Activated CD4-positive, alpha-beta T cell treated with anti-CD3 and anti-CD28 coated beads, Interleukin-2, amount 50 U/mL, for 4 hours (primary cell): ENCODE measurements at places on chromosomes 1 and 21.

DNA sequence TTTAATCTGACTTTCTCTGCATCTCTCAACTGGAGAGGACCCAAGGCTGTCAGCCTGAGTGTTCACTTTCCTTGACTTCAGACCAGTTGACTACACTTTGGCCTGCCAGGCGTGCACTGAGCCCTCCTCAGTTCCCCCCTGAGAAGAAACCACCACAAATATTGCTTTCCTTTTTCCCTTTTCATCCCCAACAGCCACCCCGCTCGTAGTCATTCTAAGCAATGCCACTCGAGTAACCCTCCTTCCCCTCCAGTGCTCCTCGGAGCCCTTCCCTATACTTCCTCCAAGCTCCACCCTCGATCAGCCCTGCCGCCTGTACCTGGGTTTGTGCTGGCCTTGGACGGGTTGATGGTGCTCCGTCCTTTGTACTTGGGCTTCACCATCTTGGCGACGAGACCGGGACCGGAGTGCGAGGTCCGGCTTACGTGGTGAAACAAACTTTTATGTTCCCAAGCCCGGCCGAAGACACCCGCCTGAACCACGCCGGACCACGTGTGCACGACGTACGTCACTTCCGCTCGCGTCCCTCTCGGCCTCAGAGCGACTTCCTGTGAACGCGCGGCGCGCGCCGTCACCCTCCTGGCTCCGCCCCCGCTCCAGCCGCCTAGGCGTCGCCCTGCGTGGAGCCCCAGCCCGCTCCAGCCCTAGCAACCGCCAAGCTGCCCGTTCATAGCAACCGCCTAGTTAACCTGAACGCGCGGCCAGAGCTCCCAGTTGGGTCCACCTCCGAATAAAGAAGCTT lies at the start of gene GNL2:
Gene GNL2, minus strand, starts transcription at position 498 of the 742 bp plus-strand sequence. Its CDS starts 115 bp downstream, at position 383.
- DNase-seq, result peak; percentile 95

DNA sequence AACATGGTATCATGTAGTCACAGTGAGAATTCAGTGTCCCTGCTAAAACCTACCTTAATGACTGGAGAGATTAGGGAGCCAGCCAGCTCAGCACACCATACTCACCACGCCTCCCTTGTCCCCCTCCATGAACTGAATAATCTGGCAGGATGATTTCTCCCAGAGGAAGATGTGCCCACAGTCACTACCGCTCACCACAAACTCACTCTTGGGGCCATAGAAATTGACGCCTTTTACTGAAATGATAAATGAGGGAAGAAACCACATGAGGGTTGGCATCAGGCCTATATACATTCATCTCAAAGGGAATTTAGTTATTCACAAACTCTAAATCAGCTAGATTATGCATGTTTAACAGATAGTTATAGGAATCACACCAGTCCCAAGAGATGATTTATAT lies 17.4 kb downstream of the PEA15 start:
- DNase-seq, result no peak

GRCh38 chr1:177873238-177873637 lies 96.6 kb downstream of the SEC16B start:
- no peak for DNase-seq

GRCh38 chr1:222970040-222970439 lies 155.2 kb downstream of the DISP1 start:
- no peak for DNase-seq

- no peak for DNase-seq
Observed at GRCh38 chr1:163866564-163866963, 544.8 kb downstream of the NUF2 start.

GRCh38 chr1:96309783-96310182 lies 411.8 kb upstream of the PTBP2 start:
- DNase-seq, result no peak

GRCh38 chr1:161251579-161251978 lies 7.0 kb upstream of the PCP4L1 start:
- no peak for DNase-seq

DNA sequence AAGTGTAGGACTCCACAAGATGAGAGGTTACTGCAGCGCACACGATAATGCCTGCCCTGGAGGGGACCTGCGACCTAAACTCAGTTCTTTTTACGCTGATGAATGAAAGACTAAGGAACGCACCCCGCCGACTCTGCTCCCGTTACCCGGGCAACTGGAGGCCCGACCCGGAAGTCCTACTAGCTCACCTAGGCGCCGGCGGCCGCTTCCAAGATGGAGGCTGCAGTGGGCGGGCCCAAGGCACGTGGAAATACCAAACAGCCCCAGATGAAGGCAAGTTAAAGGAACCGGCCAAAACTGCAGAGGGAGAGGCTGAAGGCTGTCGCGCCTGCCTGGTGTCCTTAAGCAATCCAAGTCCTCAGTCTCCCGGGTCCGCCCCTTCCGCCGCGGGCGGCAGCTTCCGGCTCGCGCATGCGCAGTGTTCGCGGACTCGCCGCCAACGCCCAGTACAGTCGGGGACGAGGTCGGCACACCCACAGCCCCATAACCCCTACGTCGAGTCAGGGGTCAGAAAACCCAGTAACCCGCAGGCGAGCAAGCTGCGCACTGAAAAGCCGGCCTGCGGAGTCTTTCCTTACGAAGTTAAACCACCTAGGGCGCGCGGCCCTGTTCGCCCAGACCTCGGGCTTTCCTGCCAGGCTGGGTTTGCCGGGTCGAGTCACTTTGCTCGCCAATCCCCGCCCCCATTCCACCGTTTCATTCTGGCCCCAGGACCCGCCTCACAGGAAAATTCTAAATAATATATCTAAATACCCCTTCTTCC lies at the start of gene SETD4:
Gene SETD4, minus strand, starts transcription at position 368 of the 763 bp plus-strand sequence. CDS start 1,638 bp downstream, outside the sequence.
- DNase-seq, result peak; percentile 91

DNA sequence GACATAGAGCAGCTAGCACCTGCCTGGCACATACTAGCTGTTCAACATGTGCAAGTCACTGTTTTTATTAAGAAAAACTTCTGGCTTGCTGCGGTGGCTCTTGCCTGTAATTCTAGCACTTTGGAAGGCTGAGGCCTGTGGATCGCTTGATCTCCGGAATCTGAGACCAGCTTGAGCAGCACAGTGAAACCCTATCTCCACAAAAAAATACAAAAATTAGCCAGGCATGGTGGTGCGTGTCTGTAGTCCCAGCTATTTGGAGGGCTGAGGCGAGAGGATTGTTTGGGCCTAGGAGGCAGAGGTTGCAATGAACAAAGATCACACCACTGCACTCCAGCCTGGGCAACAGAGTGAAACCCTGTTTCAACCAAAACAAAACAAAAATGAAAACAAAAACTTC lies 27.7 kb upstream of the C8B start:
- no peak for DNase-seq

DNA sequence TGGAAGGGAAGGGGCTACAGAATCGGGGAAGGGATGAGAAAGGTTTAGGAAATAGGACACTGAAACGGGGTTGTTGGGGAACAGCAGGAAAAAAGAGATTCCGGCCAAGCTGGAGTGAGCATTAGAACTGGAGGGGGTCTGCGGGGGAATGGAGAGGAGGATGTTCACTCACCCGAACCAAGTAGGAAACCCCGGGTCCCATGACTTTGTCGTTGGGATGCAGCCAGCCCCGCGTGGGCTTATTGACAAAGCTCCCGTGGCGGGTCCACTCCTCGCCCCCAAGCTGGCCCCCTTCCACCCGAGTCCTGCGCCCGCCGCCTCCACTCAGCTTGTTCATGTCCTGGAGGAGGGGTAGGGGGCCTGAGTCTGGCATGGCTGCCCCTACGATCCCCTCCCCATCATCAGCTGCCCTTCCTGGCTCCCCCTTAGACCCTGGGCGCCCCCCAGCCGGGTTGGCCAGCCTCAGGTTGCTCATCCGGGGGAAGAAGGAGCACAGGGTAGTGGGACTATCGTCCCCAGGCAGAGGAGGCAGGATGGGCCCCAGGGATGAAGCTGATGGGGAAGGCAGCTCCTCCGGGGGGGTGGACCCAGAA lies 591 bp downstream of the SHC1 start:
- DNase-seq, result no peak

- DNase-seq, result no peak
Observed at GRCh38 chr1:7196036-7196911, 411.0 kb downstream of the CAMTA1 start.

- DNase-seq, result peak; percentile 76
Observed at GRCh38 chr1:198699167-198700015, 60.6 kb downstream of the PTPRC start.

DNA sequence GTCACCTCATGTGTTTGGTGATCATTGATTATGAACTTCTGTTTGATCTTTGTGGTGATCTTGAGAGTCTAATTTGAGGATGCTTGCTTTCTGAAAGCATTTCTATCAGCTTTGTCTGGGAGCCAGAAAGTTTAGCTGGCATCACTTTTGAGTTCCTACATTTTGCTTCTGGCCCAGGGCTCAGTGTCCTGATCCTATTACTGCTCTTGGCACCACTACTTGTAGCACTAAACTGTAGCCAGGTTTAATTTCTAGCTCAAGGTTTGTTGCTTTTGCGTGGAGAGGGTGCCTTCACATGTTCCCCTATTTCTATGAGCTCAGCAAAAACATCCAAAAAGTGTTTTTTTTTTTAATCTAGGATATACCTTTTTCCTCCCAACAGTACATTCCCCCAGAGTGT lies 9.3 kb downstream of the TTC3 start:
- no peak for DNase-seq

- DNase-seq, result no peak
Observed at GRCh38 chr1:244062156-244062725, 11.2 kb downstream of the ZBTB18 start.

DNA sequence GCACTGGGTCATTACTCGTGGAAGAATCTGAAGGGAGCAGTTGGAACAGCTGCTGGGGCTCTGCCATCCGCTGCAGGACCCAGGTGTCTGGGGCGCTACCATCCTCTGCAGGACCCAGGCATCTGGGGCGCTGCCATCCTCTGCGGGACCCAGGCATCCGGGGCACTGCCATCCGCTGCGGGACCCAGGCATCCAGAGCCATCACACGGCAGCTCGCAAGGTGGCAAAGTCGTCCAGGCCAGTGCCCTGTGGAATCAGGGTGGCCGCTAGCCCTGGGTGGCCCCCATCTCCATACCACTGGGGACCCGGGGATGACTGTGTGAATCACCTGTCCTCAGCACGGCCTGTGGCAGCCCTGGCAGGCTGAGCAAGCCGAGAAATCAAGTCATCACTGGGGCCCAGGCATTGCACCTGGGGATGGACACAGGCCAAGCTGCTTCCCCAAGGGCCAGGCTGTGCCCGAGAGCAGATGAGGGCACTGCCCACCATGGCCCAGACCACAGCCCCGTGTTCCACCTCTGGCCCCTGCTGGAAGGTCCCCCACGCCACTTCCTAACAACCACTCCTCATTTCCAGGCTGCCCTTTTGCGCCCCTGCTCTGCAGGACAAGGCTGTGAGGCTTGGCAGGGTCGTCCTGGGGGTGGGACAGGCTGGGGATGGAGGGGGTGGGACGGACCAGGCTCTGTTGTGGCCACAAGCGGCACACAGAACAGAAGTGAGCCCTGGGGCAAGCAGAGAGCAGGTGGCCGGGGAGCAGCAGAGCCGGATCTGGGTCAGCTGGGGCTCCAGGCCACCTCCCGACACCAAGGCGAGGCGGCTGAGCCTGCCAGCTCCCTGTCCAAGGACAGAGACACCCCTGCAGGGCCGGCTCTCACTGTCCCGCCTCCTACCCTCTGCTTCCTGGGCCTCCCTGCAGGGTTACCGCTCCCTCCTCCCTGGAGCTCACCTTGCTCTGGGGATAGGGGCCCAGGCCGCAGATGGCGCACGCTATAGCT lies 12.7 kb downstream of the GABRD start:
- no peak for DNase-seq

DNA sequence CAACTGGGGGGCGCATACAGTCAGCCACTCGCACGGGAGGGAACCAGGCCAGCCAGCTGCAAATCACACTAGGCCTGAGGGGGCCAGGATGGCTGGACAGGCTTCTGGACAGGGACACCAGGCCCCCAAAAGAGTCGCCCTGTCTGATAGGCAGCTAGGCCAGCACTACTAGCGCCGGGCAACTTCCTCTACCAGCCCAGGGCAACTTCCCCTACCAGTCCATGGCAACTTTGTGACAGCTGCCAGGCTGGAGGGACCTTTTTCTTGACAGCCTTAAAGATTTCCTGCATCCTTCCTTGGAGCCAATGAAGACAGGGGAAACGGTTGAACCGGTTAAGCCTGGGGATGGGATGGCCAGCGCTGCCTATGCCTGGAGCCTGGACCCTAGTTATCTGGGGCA lies 5.1 kb downstream of the IFFO2 start:
- DNase-seq, result no peak

- no peak for DNase-seq
Observed at GRCh38 chr1:51899022-51899421, 20.5 kb upstream of the NRDC start.

- DNase-seq, result no peak
Observed at GRCh38 chr1:38135625-38136414, 89.2 kb upstream of the POU3F1 start.

- no peak for DNase-seq
Observed at GRCh38 chr1:51425955-51426354, 93.1 kb downstream of the EPS15 start.

- DNase-seq, result no peak
Observed at GRCh38 chr21:14870853-14871149, 194.0 kb downstream of the NRIP1 start.

GRCh38 chr21:39690454-39690853 lies 54.5 kb upstream of the IGSF5 start:
- no peak for DNase-seq

GRCh38 chr1:236112332-236112627 lies 30.1 kb upstream of the GPR137B start:
- DNase-seq, result no peak

DNA sequence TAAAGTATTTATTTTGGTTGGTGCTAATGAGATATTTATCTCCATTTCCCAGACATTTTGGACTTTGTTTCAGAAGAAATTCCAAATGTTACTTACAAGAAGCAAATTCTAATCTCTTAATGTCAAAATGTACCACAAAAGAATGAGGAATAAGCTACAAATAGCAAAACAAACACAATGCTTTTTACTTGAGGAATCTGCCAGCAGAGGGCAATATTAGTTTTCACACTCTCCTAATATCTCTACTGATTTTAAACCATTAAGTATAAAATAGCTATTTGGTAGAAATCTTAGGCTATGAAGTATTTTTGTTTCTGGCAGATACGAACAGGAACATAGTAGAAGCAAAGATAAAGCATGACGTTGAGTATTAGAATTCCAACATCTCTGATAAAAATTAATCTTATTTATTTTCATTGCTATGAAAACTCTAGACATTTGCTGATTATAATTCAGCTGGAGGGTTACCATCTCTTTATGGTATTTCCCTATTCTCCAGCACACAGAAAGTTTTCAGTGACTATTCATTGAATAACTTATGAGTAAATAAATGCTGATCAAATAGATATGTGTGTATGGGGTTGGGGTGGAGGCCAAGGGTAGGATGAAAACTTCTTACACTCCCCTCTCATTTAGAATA lies 13.4 kb upstream of the HMCN1 start:
- DNase-seq, result no peak

- DNase-seq, result no peak
Observed at GRCh38 chr1:97337250-97338030, 583.4 kb downstream of the DPYD start.
